ENCODE measurements at places on chromosomes 3 and 15.

DNA sequence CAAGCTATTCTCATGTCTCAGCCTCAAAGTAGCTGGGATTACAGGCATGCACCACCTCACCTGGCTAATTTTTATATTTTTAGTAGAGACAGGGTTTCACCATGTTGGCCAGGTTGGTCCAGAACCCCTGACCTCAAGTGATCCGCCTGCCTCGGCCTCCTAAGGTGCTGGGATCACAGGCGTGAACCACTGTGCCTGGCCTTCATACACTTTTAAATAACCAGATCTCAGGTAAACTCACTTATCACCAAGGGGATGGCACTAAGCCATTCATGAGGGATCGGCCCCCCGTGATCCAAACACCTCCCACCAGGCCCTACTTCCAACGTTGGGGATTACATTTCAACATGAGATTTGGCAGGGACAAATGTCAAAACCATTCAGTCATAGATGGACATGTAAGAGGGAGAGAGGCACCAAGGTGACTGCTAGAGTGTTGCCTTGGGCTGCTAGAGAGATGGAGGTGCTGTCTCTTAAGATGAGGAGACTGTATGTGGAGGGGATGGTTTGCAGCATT, 13.3 kb upstream of the DOCK3 start:
- no peak for DNase-seq

DNA sequence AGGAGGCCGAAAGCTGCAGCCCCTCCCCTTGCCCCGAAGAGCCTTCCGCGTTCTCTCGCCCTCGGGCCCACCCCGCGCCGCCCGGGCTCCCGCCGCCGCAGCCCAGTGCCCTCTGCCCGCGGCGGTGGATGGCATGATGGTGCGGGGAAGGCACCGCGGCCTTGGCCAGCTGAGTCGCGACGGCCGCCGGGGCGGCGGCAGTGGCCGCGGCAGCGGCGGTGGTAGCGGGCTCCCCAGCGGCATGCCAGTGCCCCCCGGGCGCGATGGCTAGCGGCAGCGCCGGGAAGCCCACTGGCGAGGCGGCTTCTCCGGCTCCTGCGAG, 1.2 kb downstream of the TLNRD1 start:
- no peak for DNase-seq

- DNase-seq = no peak
These were observed 7.4 kb downstream of the RASGRF1 start for GRCh38 chr15:79083154-79083553.

DNA sequence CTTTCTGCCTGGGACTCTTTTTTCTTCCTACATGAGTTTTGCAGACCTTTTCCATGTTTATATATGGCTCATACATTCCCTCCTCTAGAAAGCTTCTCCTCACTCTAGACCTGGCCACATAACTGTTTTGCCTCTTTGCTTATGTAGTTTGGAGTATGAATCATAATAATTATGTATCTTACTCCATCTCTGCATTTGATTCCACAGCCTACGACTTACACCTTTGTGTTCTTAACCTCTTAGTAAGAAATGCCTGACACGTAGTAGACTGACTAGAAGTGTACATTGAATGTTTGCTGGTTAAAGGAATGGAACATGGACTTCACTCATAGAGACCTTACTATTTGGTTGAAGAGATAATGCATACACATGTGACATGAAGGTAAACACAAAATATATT, 56.4 kb downstream of the MBNL1 start:
- DNase-seq = no peak

DNA sequence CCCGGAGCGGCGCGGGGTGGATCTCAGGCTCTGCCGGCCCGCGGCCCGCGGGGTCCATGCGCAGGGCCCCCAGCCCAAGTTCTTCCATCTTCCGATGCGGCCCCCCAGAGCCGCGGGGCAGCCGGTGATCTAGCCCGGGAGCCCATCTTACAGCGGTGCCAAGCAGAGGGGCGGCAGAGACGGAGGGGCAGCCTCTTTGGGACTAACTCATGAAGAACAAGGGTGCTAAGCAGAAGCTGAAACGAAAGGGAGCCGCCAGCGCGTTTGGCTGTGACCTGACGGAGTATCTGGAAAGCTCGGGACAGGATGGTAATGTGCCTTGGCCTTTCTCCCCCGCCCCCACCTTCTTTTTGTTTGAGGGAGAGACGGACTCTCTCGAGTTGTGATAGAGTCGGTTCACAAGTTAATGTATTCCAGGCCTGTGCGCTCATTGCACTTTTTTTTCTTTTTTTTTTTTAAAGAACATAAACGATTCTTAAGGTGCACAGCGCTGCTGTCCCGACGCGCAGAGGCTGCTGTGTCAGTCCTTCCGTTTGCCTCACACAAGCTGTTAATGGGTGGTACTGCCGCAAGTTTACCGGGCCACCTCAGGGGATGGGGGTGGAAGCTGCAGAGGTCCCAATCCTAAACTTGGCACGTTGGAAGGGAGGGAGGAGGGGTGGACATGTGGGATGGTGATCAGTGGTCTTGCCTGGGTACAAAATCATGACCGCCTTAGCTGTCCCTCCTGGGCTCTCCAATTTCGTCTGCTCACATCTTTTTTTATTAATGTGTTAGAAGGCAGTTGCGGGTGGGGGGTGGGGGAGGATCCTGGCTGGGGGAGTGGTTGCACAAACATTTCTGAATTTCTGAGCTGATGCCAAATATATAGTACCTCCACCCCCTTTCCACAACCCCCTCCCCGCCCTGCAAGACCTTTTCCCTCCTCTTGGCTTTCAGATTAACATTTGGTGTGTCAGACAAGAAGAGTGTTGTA, 801 bp downstream of the ARHGAP31 start:
- peak; percentile 78 for DNase-seq

DNA sequence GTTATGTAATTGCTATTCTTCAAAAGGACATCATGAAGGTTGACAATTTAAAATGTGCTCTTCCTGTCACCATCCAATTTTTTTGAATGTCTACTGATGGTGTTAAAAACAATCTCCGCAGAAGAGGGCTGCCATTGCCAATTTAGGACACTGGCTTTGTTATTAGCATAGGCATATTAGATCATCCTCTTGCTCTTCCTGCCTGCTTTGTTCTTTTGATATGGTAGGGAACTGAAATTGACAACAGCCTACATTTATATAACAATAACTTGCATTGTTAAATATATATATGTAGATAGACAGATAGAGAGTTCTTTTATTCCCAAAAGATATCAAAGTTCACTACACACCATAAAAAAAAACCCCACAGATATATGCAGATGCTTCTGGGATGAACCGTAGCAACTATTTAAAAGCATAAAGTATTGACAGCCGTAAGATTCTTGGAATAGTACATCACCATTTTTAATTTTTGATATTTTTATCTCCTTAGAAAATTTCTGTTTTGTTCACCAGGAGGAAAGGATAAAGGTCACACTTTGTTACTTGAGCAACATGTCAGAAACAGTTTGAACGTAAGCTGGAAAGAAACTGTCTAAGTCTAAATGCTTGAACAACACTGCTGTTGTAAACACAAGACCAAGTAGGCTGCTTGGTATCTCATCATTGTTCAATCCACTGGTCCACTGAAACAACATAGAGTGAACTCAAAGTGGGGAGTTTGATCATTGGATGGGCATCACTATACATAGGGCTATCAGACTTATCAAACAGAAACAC, 66.5 kb downstream of the MDFIC2 start:
- DNase-seq = no peak
